ENCODE measurements at places on chromosomes 12 and 14.

DNA sequence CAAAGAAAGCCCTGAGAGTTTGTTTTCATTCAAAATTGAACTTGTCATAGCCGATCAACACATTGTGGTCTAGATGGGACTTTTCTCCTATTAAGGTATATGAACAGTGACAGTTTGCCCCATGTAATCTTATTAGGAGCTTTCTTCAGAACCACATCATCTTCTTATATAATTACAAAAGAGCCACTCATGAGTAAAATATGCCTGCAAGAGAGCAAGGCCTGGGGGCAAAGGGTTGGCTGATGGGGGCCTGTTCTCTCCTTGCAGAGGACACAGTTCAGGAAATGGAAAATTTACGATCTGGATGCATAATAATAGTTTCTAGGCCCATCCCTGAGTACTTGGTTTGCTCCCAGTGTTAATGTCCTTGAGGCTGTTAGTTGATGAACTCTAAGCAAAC lies 87.8 kb downstream of the FLRT2 start:
- no peak for DNase-seq

DNA sequence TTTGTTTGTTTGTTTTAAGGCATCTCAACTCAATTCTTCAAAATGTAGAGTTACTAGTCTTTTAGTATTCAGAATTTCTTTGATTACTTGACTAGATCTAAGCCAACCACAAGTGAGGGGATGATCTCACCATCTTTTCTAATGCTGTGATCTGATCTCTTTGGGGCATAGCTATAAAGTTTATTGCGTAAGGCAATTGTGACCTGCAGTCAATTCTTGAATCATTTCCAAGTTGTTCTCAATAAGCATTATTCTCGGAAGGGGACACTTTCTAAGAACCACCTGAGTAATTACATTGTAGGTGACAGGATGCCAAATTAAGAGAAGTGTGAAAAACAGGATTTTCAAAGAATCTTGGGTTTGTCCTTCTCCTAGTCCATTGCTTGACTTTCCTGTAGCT lies 13.1 kb downstream of the DACT1 start:
- no peak for DNase-seq

DNA sequence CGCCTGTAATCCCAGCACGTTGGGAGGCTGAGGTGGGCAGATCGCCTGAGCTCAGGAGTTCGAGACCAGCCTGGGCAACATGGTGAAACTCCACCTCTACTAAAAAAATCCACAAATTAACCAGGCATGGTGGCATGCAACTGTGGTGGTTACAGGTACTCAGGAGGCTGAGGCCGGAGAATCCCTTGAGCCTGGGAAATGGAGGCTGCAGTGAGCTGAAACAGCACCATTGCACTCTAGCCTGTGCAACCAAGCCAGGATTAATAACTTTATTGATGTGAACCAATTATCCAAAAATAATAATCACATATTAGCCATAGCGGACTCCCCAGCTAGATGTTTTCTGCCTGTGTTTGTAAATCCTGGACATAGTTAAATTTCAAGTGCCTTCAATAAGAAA lies 1.8 kb upstream of the NUDT4 start:
- DNase-seq: no peak

DNA sequence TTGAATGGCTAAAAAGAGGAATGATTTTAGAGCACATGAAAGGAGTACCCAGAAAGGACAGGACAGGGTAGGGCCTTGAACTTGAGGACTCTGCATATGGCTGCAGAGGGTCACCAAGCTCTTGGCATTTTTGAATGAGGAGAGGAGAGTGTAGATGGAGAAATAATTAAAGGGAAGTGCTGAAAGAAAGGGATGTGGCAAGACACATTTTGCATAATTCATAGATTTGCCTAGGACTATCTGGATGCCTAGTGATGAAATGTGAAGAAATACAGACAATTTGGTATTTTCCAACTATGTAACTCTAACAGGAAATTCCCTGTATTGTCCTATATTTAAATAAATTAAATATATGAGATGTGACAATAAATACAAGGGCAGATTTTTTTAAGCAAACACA lies 27.5 kb upstream of the MDM1 start:
- no peak for DNase-seq

DNA sequence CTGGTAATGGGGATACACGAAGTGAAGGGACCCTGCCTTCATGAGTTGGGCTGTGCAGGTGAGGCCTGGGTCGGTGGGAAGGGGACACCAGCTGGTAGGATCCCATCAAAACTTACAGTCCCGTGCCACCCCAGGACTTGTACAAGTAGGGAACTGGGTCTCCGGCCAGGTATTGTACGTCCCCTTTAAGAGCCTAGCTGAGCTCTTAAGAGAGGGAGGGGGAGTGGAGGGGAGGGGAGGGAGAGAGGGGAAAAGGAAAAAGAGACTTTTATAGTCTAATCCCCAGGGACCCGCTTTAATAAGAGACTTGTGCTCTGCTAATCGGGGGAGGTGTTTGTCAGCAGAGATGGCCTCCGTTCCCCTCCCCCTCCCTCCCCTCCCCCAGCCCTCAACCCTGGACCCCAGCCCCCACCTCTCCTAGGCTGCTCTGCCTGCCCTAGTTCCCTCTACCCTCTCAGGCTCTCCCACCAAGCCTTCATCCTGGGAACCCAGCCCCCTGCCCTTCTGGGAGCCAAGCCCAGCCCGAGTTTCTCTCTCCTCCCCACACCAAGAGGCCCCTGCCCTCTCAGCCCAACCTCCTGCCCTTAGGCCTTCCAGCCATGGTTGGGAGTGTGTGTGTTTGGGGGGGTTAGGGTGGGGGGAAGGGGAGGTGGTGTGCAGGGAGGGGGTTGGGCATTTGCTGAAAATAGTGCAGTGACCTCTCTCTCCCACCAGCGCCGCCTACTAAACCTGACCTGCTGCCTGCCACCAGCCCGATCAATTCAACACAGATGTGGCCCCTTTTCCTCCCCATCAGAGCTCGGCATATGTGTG lies 2.6 kb downstream of the GDF11 start:
- DNase-seq: no peak

DNA sequence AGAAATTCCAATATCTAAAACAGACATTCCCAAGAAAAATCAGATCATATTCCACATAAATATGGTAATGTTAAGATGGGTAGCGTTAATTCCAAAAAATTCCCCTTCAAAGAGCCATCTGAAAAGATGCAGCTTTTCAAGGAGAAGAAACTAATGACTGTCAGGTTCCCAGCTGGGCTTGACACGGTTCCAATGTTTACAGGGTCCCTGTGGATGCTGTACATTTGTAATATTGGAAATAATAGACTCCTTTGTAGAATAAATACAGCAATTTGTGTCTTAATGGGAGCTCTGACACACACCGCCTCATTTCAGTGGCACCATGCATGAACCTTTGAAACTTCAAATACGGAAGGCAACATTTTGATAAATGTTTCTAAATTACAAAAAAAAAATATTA lies 140.6 kb downstream of the ITPR2 start:
- DNase-seq: no peak

- no peak for DNase-seq
Observed at GRCh38 chr12:49800421-49801140, 27.6 kb downstream of the NCKAP5L start.

DNA sequence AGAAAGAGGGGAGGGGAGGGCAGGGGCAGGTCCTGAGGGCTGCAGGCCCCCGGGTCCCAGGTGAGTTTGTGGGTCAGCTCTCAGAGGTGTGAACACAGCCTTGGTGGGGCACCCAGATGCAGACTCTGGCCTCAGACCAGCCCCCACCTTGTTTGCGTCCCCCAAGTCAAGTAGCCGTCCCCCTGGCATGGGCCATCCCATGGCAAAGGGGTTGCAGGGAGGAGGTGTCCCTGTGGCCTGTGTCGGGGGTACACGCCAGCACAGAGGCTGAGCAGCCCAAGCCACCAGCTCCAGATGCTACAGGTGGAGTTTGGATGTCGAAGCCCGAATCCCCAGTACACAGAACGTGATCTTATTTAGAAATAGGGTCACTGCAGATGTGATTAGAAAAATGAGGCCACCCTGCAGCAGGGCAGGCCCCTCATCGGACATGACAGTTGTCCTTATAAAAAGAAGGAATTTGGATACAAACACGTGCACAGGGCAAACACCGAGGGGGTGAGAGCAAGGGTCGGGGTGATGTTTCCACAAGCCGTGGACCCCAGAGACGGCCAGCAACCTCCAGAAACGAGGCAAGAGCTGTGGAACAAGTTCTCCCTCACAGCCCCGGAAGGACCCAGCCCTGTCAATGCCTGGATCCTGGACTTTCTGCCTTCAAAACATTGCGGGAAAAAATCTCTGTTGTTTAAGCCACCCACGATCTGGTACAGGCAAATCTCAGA lies 141.2 kb upstream of the C14orf180 start:
- DNase-seq: no peak

GRCh38 chr14:97267509-97267908 lies 470.3 kb downstream of the VRK1 start:
- no peak for DNase-seq

GRCh38 chr14:87282266-87282665 lies 710.7 kb downstream of the GALC start:
- no peak for DNase-seq

- no peak for DNase-seq
Observed at GRCh38 chr12:56332512-56333196, 1.1 kb downstream of the PAN2 start.

DNA sequence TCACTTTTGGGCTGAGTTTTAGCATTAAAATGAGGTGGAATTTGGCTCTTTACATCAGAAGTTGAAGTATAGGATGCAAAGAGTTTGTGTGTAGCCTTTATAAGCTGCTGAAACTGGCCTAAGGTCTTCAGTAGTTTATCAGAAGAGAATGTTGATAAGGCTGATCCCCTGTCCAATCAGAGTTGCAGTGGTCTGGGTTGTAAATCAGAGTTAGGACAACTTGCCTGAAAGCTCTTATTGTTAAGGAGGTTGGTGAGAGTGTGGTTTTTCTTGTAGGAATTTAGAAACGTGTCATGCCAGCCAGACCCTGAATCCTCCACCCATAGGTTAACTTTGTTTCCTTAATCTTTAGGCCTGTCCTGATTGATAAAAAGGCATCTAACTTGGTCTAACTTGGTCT lies 143.5 kb downstream of the ST8SIA1 start:
- no peak for DNase-seq

- no peak for DNase-seq
Observed at GRCh38 chr12:32052212-32052713, 54.4 kb upstream of the BICD1 start.

- no peak for DNase-seq
Observed at GRCh38 chr12:69936214-69936731, 111.2 kb downstream of the MYRFL start.

DNA sequence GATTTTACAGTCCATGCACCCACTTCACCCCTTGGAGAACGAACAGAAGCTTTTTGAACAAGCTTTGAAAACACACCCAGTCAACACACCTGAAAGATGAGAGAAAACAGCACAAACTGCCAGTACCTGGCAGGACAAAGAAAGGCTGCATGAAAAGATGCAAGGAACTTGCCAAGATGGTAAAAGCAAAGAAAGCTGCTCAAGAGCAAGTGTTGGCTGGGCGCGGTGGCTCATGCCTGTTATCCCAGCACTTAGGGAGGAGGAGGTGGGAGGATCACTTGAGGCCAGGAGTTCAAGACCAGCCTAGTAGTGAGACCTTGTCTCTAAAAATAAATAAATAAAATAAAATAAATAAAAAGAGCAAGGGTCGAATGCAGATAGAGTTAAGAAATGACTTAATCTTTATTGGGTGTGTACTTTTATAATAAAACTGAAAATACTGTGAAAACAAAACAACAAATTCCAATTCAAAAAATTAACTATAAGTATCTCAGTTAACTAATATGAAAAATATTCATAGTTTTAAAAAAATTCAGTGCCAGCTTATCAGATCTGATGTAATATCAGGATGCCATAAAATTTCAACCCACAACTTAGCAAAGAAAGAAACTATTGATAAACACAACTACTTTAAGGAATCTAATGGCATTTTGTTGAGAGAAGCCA lies 59.2 kb downstream of the HECTD4 start:
- no peak for DNase-seq

GRCh38 chr14:103347091-103347815 lies 13.2 kb downstream of the EIF5 start:
- DNase-seq: no peak

DNA sequence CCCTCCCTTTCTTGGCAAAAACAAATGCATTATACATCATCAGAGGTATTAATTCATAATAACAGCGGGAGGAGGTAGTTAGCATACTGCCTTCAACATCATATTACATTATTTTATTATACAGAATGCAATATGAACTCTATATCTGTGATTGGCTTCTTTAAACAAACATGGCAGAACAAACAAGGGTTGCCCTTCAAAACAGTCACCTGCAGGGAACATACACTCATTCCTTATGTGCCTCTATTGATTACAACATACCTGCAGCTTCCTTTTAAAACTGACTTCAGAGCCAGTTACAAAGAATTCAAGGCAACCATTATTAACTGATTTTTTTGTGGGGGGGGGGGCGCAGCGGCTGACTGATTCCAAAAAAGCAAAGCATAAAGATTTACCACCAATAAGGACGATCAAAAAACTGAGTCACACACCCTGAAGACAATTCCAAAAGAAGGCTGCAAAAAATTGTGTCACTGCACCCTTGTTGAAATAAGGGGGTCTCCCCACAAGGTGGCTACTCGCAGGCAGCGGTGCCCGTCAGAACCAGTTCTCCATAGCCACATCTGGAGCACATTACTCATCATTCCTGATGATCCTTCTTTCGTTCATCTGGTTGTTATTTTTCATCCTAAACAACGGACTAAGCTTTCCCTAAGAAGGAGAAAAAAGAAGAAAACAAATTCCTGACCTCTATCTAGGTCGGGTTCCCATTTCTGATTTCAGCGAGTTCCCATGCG lies 51.8 kb downstream of the SMUG1 start:
- DNase-seq: no peak

DNA sequence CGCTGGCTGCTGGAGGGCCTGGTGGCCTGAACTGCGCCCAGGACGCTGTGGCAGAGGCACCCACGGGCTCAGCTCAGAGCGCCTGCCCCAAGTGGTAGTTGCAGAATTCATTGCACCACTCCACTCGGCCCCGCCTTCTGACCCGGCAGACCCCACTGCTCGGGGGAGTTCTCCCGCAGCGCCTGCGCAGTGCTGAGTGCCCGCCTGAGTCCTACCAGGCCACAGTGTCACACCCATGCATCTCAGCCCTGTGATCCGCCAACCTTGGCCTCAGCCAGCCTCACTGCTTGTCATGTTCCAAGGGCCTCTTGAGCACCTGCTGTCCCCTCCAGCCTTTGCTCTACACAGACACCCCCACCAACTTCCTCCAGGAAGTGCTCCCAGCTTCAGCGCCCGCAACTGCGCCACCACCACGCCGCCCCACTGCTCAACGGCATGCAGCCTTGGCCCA lies 12.2 kb downstream of the DEGS2 start:
- no peak for DNase-seq

- no peak for DNase-seq
Observed at GRCh38 chr12:54859502-54859901, 5.2 kb downstream of the MUCL1 start.
